Central memory CD8-positive, alpha-beta T cell (primary cell): ENCODE measurements at places on chromosomes 4 and X.

DNA sequence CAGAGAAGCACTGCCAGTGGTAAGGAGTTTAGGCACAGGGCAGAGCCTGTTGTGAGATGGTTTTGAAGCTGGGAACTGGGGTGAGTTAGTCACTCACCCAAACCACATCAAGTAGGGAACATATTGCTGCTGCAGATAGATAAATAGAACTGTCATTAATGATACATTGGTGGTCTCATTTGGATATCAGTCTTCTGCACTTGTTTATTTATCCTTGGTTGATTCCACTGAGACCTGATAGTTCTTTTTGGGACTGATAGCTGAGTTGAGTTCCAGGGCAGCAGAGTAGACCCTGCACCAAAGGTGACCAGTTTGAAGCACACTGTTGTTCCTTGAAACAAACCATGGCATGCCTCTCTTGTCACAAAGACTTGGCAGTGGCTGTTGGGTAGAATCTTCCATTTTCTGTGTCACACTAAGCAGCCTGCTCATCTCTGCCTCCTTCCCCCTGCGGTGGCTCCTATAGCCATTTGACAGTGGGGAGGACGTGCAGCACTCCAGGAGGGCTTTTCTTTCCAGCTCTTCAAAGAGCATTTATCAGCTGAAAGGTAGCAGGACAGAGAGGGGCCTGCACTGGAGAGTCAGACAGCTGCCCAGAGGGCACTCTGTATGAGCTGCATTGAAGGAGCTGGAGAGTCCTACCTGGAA is 59.7 kb upstream of the TMEM164 start:
- no peak for DNase-seq

- no peak for DNase-seq
Observed at GRCh38 chr4:52366191-52366590, 292.9 kb downstream of the USP46 start.

- DNase-seq = peak; percentile 26
Observed at GRCh38 chrX:13051529-13052172, 7.2 kb upstream of the FAM9C start.

DNA sequence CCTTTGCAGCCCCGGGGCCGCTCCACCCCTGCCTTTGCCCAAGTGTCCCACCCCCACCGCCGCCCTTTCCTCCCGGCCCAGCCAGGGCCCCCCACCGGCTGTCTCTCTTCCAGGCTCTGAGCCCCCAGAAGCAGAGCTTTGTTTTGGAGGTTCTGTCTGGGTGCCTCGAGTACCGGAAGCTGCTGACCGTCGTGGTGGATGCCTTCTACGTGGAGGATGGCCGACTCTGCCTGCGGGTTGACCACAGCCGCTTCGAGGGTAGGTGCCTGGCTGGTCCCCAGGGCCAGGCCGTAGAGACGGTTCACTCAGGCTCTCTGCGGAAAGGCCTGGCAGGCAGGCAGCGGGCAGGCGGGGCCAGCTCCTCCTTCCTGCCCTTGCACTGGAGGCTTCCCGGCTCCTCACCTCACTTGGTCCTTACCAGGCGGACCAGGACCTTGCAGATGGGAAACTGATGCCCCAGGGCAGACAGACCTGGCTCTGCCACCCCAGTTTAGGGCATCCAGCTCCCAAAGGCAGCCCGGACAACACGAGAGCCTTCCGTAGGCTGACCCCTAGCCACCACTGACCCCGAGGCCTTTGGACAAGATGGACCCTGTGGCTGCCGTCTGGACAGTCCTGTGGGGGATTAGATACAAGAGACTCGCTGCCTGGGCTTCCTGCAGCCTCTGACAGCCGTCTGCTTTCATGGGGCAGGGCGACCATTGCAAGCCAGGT is 18.2 kb downstream of the CFAP99 start:
- DNase-seq = no peak

GRCh38 chr4:35175487-35175886 is 1068.8 kb downstream of the ARAP2 start:
- no peak for DNase-seq

- no peak for DNase-seq
Observed at GRCh38 chr4:148025981-148026380, 294.1 kb downstream of the ARHGAP10 start.

DNA sequence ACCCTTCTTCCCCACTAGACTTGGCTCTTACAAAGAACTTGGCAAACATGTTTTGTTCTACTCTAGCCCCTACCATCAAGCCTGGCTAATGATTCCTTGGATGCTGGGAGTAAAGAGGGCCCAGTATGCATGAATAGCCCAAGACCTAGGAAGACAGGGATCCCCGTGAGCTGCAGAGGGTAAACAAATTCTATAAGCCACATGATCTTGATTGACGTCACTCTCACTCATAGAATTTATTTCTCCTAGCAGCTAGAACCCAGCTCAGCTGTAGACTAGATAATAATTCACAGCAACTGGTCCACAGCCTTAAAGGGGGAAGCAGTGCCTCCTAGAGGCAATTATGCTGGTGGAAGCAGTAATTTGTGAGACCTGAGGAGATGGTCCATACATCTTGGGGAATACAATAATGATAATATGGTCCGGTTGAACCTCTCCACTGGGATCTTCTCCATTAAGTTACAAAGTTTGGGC is 16.1 kb upstream of the USO1 start:
- DNase-seq = peak; percentile 33

DNA sequence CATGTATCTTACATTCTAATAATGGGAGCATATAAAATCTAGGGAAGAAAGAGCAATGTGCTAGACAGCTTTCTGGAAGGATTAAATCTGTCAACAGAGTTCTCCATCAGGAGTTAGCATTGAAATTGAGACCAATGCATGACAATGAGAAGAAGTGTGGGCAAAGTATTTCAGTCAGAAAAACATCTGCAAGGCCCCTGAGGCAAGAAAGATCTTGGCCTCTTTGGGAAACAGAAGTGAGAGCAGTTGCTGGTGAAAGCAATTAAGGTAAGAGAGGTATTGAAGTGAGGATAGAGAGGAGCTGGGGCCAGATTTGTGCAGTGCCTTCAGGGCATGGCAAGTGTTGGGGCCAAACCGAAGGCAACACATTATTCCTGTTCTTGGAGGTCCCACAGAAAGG is 999.1 kb downstream of the STPG2 start:
- no peak for DNase-seq

DNA sequence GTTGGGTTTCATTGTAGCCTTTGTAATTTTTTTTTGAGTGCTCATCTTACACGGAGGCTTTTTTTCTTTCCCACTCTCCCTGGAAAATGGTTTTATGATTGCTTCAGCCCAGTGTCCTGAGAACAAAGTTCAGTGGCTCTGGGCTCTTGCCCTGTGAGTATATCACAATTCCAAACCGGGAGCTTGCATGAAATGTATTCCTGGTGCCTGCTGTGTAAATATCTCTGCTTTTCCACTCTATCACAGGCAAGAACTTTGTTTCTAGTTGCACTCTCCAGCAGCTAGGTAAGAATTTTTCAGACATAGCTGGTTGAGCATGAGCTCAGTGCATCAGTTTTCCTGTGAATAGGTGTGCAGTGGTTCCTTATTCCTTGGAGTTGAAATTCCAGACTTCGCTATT is 60.8 kb downstream of the SUPT20HL2 start:
- no peak for DNase-seq

- DNase-seq = no peak
Observed at GRCh38 chr4:158003212-158003611, 169.6 kb downstream of the GASK1B start.
